ENCODE measurements at places on chromosomes 11 and 22.

DNA sequence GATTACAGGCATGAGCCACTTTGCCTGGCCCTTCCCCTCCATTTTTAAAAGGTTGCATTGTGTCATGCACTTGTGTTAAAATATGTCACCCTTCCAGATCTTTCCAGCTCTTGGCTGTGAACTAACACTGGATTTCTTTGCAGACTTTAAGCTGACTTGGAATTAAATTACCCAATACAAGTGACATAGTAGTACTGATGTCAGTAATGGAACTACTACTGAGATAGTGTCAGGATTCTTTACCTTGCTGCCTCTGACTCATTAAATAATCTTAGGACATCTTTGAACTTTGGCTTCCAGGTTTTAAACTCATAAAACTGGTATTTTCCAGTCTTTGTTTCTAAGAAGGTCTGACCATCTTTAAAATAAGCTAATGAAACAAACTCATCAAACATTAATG, 51.8 kb upstream of the OR4B1 start:
- DNase-seq = no peak

DNA sequence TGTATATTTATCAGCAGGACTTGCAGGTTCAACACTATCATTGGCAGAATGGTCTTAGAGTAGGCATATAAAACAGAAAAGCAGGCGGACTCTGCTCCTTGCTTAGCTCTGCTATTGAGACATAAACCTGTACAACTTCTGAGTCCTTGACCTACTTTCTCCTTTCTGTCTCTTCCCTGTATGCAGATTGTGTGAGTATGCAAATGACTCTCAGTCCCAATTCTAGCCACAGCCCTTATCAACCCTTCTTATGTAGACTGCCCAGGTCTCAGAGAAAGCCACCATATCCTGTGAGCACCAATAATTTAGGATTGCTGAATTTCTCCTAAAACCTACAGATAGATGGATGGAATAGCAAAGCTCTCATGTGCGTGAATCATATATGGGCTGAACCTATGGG, 367.6 kb upstream of the DDI1 start:
- DNase-seq = no peak

GRCh38 chr22:21755851-21756284, 20.3 kb upstream of the YPEL1 start:
- no peak for DNase-seq

- DNase-seq = no peak
Observed at GRCh38 chr11:75317446-75318122, 33.9 kb downstream of the ARRB1 start.

GRCh38 chr11:134592391-134592990, 180.4 kb upstream of the B3GAT1 start:
- DNase-seq = peak; percentile 16

- DNase-seq = no peak
Observed at GRCh38 chr11:72851726-72852125, 37.5 kb downstream of the ATG16L2 start.

DNA sequence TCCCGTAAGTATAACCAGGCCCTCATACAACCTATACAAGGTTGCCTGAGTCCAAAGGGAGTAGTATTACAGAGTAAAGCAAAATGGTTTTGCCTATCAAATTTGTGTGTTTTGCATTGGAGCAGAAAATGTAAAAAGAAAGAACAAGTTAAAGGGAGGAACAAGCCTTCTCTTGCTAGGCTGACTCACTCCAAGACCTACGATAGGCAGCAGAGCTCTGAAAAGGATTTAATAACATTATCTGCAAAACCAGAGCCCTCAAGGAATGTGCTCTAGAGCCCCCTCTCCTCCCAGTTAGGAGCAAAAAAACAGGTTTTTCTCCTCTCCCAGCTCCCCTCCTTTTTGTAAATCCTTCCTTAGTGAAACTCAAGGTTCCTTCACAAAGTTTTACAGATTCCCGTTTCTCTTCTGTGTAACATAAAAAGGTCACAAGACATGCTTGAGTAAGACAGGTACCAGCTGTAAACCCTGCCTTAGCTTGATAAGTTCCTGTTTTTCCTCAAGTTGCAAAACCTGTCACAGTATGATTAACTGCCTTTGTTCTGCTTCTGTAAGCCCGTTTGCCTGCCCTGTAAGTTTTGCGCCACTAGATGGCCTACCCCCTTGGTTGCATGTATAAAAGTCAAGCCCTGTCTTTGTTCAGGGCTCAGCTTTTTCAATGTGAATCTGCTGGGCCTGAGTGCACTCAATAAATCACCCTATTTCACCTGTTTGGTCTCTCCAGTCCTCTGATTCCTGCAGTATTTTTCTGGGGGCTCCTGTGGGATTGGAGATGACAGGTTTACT, 498.2 kb downstream of the KCNA4 start:
- DNase-seq = no peak

GRCh38 chr22:17285656-17286055, 66.4 kb upstream of the ADA2 start:
- no peak for DNase-seq

GRCh38 chr11:17528181-17528691, 16.0 kb downstream of the USH1C start:
- no peak for DNase-seq

GRCh38 chr22:27323661-27324060, 477.9 kb downstream of the MN1 start:
- no peak for DNase-seq

- no peak for DNase-seq
Observed at GRCh38 chr22:43007519-43008102, 7.3 kb downstream of the PACSIN2 start.

GRCh38 chr22:49295465-49295743, 532.3 kb downstream of the BRD1 start:
- peak; percentile 89 for DNase-seq

- no peak for DNase-seq
Observed at GRCh38 chr22:29718949-29719898, 579 bp upstream of the CABP7 start.

GRCh38 chr11:9796854-9797253, 133.0 kb downstream of the SWAP70 start:
- DNase-seq = no peak

- no peak for DNase-seq
Observed at GRCh38 chr11:119756169-119756865, 27.3 kb upstream of the NECTIN1 start.

DNA sequence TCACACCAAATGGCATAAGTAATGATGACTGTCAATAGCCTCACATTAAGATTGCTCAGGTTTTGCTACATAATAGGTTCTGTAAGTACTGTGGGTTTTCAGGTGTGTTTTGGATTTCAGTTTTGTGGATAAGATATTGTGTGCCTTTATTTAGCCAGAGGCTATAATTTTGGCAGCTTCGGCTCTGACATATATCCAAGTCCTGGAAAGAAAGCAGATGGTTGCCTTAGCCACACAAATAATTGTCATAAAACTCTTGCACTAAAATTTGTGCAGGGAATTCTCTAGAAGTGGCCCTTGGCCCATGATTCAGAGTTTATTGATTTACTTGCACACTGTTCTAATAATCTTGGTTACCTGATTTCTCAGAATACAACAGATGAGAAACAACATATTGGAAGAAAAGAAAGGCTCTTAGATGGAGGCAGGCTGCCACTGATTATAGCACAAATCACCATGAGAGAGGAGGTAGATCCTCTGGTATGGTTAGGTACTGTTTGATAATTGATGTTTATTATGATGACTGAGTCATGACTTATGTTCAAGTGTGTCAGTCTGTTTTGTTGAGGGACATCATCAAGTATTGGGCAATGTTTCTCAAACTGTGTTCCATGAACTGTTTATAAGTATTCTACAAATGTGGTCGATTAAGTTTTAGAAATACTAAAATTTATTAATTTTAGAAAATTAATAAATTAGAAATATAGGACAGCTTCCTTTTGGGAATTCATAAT, 9.6 kb downstream of the REXO2 start:
- no peak for DNase-seq

DNA sequence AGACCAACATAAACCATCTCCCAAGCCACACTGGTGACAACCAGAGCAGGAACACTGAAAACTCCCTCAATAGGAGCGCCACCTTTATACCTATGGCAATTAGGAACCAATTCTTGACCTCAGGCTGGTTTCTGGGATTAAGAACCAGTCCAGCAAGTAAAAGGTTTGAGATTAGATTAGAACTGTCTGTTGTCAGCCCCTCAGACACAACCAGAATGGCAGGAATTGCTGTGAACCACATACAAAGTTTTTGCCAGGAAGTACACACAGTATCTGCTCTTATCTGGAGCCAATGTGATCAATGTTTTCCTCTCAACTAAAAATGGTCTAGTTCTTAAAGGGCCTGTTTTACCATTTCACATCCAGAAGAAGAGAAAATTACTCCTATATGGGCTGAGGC, 55.2 kb downstream of the RBFOX2 start:
- DNase-seq = no peak

GRCh38 chr22:20569059-20570058, 61.9 kb downstream of the MED15 start:
- no peak for DNase-seq

- DNase-seq = no peak
Observed at GRCh38 chr11:36822829-36823228, 224.8 kb upstream of the RAG2 start.

DNA sequence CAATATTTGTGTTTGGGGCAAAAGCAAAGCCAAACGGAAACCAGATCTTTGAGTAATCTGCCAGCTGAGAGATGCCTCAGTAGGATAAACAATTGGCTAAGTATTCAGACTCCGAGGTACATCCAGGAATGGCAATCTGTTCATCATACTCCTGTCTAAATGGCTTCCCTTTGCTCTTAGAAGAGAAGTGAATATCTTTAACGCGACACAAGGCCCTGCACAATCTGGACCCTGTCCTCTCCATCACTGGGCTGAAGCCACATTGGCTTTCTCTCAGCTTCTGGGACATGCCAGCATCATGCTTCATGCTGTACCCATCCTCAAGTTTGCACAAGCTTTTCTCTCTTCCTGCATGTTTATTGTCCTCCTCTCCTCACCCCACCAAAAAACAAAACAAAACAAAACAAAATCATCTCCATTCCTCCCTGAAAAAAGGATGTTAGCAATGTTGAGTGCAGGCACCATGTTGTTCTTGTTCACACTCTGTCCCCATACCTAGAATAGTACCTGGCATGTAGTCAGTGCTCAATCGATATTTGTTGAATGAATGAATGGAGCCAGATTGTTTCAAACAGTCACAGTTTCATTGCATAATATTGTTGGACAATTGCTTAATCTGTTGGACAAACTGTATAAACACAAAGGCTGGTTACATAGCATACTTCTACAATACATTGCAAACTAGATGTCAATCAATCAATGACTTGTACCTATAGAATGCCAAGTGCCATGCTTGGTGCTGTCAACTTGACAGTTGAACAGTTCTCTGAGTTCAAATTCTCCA, 38.2 kb upstream of the SESN3 start:
- DNase-seq = no peak

DNA sequence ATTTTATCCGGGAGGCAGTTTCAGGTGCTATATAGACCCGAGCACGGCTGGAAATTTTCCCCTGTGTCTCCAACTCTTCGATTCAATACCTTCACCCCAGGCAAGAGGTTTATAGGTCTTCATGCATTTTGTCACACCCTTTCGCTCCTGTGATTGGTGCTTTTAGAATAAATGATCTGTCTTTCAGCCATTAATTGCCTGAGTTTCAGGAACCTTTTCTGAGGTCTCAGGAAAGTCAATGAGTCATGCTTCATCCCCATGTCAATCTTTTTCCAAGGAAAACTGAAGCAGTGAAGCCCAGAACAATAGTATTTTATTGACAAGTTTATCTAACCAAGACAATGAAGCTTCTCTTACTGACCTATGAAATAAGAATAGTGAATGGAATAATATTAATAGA, 29.9 kb downstream of the FAM181B start:
- DNase-seq = no peak

Data from NCI-H1105 (cell line).